ENCODE measurements at places on chromosomes 6 and 20.

- no peak for DNase-seq
These were observed 52.1 kb upstream of the RNF182 start for GRCh38 chr6:13872681-13873080.

- peak; percentile 60 for DNase-seq
These were observed 23.9 kb downstream of the THBS2 start for GRCh38 chr6:169229615-169230321.

GRCh38 chr6:141195251-141195832 is 937.4 kb upstream of the GJE1 start:
- no peak for DNase-seq

GRCh38 chr6:157456524-157456829 is 75.5 kb downstream of the ZDHHC14 start:
- DNase-seq: no peak

GRCh38 chr6:137166247-137167098 is 7.0 kb downstream of the IL22RA2 start:
- peak; percentile 15 for DNase-seq

DNA sequence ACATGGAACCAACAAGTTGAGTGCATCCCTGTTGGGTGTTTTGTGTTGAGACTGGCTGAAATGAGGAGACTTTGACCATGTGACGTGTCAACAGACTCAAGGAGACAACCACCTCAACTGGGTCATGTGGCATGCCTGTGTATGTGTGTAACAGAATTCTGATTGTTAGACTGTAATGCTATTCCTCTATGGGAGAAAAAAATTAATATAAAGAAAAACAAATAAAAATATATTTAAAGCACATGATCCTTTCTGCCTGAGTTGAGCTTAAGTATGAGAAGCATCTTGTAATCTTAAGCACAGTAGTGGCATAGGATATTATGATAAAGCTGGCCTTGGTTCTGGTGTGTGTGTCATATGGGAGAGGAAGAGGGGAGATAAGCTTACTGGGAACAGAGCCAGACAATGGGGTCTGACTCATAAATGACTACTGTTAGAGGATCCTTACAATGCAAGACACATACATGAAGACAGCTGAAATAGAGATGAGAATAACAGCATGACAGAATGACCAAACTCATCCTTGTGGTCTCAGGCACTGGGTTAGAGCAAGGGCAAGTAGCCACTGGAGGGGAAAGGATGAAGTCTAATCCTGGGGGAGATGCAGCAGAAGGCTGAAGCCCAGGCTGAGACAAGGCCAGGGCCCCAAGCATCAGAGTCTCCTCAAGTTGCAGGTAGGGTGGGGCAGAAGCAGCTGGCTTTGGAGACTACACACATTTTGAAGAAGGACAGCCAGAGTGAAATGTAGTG is 9.2 kb downstream of the TP53INP2 start:
- DNase-seq: no peak

GRCh38 chr6:99151634-99152346 is 197.7 kb downstream of the FAXC start:
- no peak for DNase-seq

DNA sequence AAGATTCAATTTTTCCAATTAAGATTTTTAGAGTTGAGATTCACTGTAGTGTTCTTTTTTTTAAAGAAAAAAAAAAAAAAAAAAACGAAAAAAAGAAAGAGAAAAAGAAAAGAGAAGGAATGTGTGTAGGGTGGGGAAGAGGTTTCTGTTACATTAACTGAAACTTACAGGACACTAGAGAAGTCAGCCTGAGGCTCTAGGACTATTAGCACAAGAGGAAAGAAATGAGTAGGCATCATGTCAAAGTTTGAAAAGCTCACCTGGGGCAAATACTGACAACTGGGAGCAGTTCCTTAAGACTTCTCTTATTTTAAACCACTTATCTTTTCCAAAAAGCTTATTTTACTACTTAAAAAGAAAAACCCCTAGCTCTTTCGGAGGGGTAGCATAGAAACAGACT is 185.9 kb downstream of the DST start:
- DNase-seq: no peak

DNA sequence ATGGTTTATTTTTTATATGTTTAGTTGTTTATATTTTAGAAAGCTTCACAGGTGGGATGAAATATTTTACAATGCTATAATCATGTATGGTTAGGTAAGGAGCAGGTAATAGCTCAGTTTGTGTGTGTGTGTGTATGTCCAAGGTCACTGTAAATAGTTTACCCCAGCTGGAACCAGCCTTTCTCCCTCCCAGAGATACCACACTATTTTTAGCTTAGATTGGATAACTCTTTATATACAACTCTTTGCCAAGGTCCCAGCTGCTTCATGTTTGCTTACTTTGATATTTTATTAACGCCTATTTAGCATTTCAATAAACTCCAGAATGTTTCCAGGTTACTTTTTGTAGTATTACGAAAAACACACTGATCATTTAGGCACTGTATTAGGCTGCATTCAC is 1.8 kb upstream of the PEX7 start:
- no peak for DNase-seq

- no peak for DNase-seq
These were observed 27.5 kb downstream of the CAPN11 start for GRCh38 chr6:44185953-44186634.
